Stimulated activated CD4-positive, alpha-beta T cell treated with anti-CD3 and anti-CD28 coated beads, Interleukin-4, amount 100 ng/mL, for 48 hours (primary cell): ENCODE measurements at places on chromosomes 13 and 19.

DNA sequence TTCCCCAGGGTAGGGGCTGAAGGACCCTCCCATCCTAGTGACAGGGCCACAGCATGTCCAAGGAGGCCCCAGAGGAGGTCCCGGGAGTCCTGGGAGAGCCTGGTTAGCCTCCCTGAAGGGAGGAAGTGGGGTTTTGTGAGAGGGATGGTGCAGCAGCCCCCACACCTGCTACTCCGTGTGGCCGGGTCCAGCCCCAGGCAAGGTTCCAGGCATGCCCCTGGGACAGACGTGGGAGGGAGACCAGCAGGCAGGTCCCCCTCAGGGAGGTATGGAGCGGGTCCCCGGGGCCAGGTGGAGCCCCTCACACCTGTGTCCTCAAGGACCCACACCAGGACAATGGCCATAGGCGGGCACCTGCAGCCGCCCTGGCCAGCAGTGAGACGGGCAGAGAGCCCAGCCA is 1.9 kb upstream of the F7 start:
- no peak for DNase-seq

GRCh38 chr13:38888309-38888708 is 102.3 kb downstream of the STOML3 start:
- no peak for DNase-seq

DNA sequence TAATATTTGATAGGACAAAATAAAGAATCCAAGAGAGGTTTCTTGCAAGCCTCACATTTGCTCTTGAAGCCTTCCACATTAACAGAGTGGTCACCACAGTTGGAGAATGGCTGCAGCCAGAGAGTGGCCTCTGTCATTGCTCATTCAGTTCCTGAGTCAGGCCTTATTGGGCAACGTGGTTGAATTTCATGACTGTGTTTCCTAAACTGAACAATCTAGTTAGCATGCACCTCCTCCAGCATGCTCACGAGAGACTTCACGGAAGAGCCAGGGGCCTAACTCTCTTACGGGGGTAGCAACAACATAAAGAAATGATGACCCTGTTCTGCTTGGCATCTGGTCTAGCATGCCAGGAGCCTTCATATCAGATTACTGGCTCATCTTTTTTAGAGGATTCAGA is 9.6 kb upstream of the UBL3 start:
- DNase-seq, result no peak

GRCh38 chr13:88248393-88248792 is 577.2 kb downstream of the SLITRK5 start:
- DNase-seq, result no peak
